Activated T-helper 2 cell treated with anti-CD3 and anti-CD28 coated beads, Interferon-gamma antibody, Interleukin-2, Interleukin-4, amounts not matched to agents 10 μg/mL and 5 μg/mL and 100 μg/mL, durations not matched to agents 14 hours and 24 hours and 36 hours (primary cell): ENCODE measurements at places on chromosomes 11 and 22. TPM values are rescaled to one million over a fixed set of nuclear protein-coding genes. Genes with fewer than 3 reads are reported as not detected.

- DNase-seq = no peak
Measured at GRCh38 chr11:64373598-64373974, 14.6 kb downstream of the RPS6KA4 start.

- DNase-seq = no peak
Measured at GRCh38 chr11:123357353-123357989, 72.6 kb upstream of the GRAMD1B start.

DNA sequence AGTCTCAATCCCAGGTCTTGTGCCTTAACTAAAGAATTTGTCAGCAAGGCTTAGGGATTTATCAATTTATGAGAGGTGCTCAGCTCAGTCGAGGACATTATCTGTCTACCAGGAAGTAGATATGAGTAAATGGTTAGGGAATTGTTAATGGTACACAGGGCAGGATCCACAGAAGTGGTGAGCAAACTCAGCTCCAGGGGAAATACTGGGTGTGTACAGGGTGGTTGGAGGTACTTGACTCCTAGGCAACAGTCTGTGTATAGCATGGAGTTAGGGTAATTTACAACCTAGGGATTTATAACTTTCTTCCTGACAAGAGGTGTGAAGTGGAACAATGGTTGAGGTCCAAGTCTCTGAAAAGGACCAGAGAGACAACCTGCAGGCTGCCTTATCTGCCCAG, 123.4 kb upstream of the OR9Q1 start:
- no peak for DNase-seq

GRCh38 chr11:119422809-119423508, at the start of gene THY1:
Gene THY1, minus strand, starts transcription at chr11:119423172. Its CDS starts 2,267 bp downstream, at chr11:119420905.
- DNase-seq = no peak

Gene OR1S1
- total RNA-seq = not detected in 2 replicates

- no peak for DNase-seq
Measured at GRCh38 chr11:36411202-36411640, 98.9 kb downstream of the TRAF6 start.

GRCh38 chr11:127304634-127305033, 304.1 kb upstream of the KIRREL3 start:
- DNase-seq = no peak
